ENCODE measurements at places on chromosomes 2 and 18.

DNA sequence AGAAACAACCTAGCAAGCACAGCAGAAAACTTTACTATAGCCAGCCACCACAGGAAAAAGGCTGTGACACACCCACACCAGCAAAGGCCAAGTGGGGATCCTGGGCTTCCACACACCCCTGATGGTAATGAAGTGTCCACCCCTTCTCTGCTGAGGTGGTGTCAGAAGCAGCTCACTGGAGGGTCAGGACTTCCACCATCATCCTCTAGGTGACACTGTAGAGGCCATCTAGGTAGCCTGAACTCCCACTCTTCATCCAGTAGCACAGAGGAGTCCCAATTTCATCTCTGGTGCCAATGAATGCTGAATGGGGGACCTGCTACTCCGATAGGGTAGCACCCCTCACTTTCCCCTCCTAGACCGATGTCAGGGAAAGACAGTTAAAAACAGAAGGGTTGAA lies 1544.4 kb downstream of the LRP1B start:
- no peak for DNase-seq
- no peaks in the 10 kb centered on the region for H3K27me3 ChIP-seq
- no peaks in the 10 kb centered on the region for H3K36me3 ChIP-seq
- H3K27ac ChIP-seq = no peak overlapping the region
- no peak overlapping the region for H3K4me3 ChIP-seq
- H3K4me1 ChIP-seq = no peaks in the 10 kb centered on the region

GRCh38 chr18:59002974-59003594 lies 136.6 kb upstream of the SEC11C start:
- H3K27me3 ChIP-seq = peaks cover 2% of the 10 kb centered on the region
- no peaks in the 10 kb centered on the region for H3K36me3 ChIP-seq
- DNase-seq = no peak
- H3K4me1 ChIP-seq = peaks cover 3% of the 10 kb centered on the region
- H3K4me3 ChIP-seq = no peak overlapping the region

- H3K4me1 ChIP-seq = no peaks in the 10 kb centered on the region
- no peaks in the 10 kb centered on the region for H3K36me3 ChIP-seq
- no peak for DNase-seq
- H3K27ac ChIP-seq = no peak overlapping the region
- no peak overlapping the region for H3K4me3 ChIP-seq
Observed at GRCh38 chr2:49582946-49583345, 428.6 kb upstream of the FSHR start.

- no peak overlapping the region for H3K27ac ChIP-seq
- no peak for DNase-seq
- H3K36me3 ChIP-seq = no peaks in the 10 kb centered on the region
- no peak overlapping the region for H3K4me3 ChIP-seq
- peaks cover 34% of the 10 kb centered on the region for H3K27me3 ChIP-seq
Observed at GRCh38 chr2:12767541-12767940, 50.8 kb downstream of the TRIB2 start.

DNA sequence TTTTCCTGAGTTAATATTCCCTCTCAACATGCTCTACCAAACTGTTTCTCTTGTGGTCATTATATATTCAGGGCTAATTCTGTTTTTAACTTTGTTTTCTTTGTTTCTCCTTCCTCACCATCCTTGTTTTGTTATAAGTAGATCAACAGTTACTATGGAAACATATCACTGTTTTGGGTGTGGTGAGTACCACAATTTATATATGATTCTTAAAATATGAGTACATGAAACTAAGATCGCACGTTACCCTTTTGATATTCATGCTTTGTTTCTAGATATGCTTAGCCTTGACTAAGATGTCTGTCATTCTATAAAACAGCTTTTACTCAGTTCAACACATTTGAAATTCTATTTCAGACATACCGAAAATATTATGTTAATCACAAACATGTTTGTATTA lies 232.3 kb upstream of the ITGA4 start:
- peak overlapping the region; percentile 75 for H3K27ac ChIP-seq
- H3K27me3 ChIP-seq = no peaks in the 10 kb centered on the region
- H3K4me1 ChIP-seq = peaks cover 22% of the 10 kb centered on the region
- no peak for DNase-seq

DNA sequence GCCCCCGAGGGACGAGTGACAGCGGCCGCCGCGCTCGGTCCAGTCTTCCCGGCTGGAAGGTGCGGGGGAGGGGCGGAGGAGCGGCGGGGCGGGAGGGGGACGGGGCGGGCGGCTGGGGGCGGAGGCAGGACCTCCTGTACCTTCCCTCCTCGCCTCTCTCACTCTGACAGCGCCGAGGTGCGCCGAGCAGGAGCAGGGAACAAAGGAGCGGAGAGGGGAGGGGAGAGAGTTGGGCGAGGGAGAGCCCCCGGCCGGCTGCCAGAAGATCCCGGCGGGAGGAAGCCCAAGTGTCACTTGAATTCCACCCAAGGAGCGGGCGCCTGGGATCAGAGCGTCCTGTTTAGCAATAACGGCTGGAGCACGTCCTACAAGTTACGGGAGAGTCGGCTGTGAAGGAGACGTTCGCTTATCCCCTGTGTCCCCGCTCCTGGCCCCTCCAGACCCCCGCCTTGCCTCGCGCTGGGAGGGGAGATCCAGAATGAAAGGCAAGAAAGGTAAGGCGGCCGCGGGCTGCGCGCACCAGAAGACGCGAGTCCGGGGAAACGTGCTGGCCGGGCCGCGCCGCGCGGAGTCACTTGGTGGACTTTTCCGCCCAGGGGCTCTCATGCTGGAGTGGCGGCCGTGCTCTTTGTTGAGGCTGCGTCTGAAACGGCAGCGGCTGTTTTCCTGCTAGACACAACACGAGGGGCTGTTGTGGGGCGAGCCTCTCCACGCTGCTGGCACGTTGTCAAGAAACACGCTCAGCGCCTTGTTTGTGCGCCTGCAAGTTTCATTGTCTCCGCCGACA lies at the start of gene TGIF1:
TGIF1 (plus strand) TSS at position 161 of the 787 bp plus-strand sequence; CDS start at position 479, 318 bp downstream.
- no peaks in the 10 kb centered on the region for H3K27me3 ChIP-seq
- peak within 1 kb of the TSS; percentile 94 for H3K4me3 ChIP-seq
- H3K27ac ChIP-seq = peak within 1 kb of the TSS; percentile 100
- H3K36me3 ChIP-seq = peaks cover 27% of the 10 kb centered on the region

All from activated naive CD8-positive, alpha-beta T cell treated with anti-CD3 and anti-CD28 coated beads, Interleukin-2, amount 50 U/mL, for 24 hours (primary cell).